ENCODE measurements at places on chromosomes 12 and 14. TPM values are rescaled to one million over a fixed set of nuclear protein-coding genes. Genes with fewer than 3 reads are reported as not detected.

- no peak overlapping the region for H3K4me3 ChIP-seq
- H3K4me1 ChIP-seq = no peaks in the 10 kb centered on the region
- no peak for DNase-seq
- no peaks in the 10 kb centered on the region for H3K27me3 ChIP-seq
- H3K36me3 ChIP-seq = peaks cover 2% of the 10 kb centered on the region
- H3K27ac ChIP-seq = no peak overlapping the region
These were observed 76.9 kb downstream of the LIN52 start for GRCh38 chr14:74161526-74162158.

DNA sequence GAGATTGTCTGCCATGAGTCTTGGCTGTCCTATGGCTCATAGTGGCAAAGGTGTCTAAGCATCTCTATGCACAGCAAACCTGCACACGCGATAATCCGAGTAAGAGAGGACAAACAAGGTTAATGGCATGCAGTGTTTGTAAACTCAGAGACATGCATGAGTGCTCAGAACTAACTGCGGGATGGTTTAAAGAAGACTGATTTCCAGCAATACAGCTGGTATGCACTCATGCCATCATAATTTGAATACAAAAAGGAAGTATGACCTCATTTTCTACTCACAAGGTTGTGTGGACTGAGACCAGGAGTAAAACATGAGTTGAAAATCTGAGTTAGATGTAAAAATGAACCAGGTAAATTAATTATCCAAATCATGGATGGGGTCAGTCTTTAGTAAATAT is 16.6 kb upstream of the TCP11L2 start:
- H3K4me1 ChIP-seq = no peaks in the 10 kb centered on the region
- H3K36me3 ChIP-seq = no peaks in the 10 kb centered on the region
- no peaks in the 10 kb centered on the region for H3K27me3 ChIP-seq
- no peak overlapping the region for H3K27ac ChIP-seq
- DNase-seq = no peak

DNA sequence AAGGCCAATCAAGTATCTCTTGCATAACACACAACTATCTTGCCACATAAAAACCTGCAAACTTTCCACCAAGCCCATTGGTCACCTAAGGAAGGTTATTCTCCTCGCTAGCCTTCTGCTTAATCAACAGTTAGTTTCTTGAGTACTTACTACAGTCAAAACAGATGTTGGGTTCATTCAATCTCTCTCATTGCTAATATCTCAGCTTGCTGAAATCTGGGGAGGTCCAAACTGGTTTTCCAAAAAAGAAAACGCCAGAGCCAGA is 74.6 kb downstream of the TTC7B start:
- H3K36me3 ChIP-seq = no peaks in the 10 kb centered on the region
- H3K27me3 ChIP-seq = no peaks in the 10 kb centered on the region
- H3K4me3 ChIP-seq = no peak overlapping the region

- no peaks in the 10 kb centered on the region for H3K27me3 ChIP-seq
- DNase-seq = no peak
- H3K4me1 ChIP-seq = no peaks in the 10 kb centered on the region
These were observed 7.8 kb upstream of the KRT74 start for GRCh38 chr12:52581481-52581880.

DNA sequence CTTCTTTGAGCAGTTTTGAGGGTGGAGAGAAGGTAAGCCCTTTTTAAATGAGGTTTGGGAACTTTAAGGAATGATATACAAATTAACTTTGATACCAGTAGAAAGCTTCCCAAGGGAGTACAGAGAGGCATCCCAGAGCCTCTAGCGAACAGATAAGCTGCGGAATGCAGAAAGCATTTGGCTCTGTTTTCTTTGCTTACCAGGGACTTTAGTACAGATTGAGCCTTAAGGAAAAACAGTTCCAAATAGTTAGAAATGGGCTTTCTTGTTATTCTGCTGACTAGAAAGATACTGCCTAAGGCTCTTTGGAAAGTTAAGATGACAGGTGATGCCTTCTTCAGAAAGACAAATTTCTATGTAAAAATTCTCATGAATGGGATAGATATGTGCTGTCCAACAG is 261.7 kb upstream of the FOXN3 start:
- H3K27ac ChIP-seq = no peak overlapping the region
- H3K4me1 ChIP-seq = no peaks in the 10 kb centered on the region
- H3K4me3 ChIP-seq = no peak overlapping the region
- no peaks in the 10 kb centered on the region for H3K36me3 ChIP-seq
- H3K27me3 ChIP-seq = no peaks in the 10 kb centered on the region

GRCh38 chr12:130792821-130793553 is 46.1 kb downstream of the STX2 start:
- H3K27me3 ChIP-seq = no peaks in the 10 kb centered on the region
- no peak for DNase-seq
- H3K27ac ChIP-seq = no peak overlapping the region
- H3K4me3 ChIP-seq = no peak overlapping the region

DNA sequence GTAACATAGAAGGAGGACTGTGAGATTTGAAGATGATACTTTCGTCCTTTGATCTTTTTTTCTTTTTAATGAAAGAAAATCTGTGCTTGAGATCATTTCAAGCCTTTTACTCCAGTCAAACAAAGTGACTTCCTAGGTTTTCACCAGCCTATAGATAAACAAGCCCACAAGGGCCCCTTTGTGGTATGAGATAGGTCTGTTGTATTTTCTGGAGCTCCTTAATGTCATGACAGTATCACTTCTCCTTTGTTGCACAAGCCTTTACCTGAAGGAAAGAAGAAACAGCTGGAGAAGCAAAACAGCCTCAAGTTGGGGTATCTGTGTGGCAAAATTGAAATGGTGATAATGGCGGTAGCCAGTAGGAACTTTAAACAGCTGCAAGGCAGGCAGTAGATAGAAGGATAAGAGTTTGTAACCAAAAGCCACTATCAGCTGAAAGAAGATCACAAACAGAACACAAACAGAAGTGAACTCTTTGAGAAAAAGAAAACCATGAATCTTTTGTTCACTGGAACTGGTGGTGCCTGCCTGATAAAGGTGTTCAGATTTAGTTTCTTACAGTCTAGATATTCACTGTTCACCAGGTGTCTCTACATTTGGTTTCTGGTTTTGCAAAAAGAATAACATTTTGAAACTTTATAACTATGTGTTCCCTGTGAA is 96.8 kb downstream of the LGR5 start:
- no peak for DNase-seq
- H3K27ac ChIP-seq = no peak overlapping the region
- H3K27me3 ChIP-seq = no peaks in the 10 kb centered on the region

DNA sequence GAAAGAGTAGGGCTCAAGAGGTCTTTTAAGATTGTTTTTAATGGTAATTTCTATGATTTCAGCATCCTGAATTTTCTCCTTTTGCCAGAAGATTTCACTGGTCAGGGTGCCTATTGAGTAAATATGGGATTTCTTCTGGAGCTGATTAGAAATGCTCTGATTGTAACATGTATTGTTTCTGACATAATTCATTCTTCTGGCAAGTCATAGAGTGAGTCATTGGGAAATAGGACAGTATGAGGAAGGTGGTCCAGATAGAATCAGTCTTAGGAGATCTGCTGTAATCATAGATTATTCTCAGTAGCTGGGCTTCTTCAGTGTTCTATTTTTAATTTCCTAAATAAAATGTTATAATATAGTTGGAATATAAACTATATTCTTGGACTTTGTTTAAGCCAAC is 182.0 kb upstream of the NAV3 start:
- H3K4me1 ChIP-seq = no peaks in the 10 kb centered on the region
- no peak overlapping the region for H3K27ac ChIP-seq
- H3K36me3 ChIP-seq = no peaks in the 10 kb centered on the region

DNA sequence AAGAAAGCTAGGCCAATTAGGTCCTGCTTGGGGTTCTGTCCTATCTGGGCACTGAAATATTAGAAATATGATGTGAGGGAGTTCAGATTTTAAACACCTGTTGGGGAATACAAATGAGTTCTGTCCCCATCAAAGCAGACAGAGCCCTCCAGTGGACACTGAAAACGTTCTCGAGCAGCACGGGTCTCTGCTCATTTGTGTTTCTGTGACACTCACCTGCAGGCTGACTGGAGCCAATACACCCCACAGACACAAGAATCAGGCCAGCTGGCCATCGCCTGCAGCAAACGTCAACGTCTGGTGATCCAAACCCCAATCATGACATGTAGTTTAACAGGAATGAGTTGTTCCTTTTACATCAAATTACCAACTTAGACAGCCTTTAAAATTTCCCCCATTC is 493.4 kb upstream of the TMEM132C start:
- H3K4me3 ChIP-seq = no peak overlapping the region
- H3K27me3 ChIP-seq = no peaks in the 10 kb centered on the region
- no peaks in the 10 kb centered on the region for H3K4me1 ChIP-seq
- DNase-seq = no peak

DNA sequence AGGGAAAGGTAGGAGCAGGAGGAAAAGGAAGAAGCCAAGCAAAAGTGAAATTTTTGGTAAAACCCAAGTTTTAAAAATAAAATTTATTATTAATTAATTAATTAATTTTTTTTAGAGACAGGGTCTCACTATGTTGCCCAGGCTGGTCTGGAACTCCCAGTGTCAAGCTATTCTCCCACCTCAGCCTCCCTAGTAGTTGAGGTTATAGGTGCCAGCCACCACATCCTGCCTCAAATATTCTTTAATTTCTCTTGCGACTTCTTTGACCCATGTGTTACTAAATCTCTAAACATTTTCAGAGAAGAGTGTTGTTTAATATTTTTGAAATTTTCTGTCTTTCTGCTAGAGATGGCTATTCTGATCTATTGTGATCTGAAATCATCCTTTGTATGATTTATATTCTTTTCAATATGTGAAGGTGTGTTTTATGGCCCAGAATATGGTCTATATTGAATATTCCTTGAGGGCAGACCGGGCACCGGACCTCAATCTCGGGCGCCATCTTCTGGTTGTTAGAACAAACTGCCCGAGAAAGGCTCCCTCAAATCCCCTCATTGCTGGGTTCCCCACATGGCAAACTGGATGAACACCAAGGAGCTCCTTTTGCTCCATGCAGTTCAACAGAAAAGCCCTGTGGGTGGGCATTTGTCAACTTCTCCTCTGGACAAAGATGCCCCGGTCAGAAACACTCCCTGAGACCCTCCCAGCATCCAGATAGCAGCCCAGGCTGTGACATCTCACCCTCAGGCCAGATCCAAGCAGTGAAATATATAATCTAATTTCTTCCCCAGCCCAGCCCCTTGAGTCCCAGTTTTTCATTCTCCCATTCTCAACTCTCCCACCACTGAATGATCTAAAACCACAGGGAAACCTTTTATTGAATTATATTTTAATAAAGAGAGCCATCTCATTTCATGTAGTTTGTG is 110.5 kb downstream of the ASCL4 start:
- no peaks in the 10 kb centered on the region for H3K27me3 ChIP-seq
- H3K4me3 ChIP-seq = no peak overlapping the region
- no peak for DNase-seq
- H3K27ac ChIP-seq = no peak overlapping the region
- H3K4me1 ChIP-seq = no peaks in the 10 kb centered on the region

- no peak for DNase-seq
- H3K4me3 ChIP-seq = no peak overlapping the region
- no peak overlapping the region for H3K27ac ChIP-seq
These were observed 751.1 kb downstream of the TMEM121 start for GRCh38 chr14:106277503-106277902.

DNA sequence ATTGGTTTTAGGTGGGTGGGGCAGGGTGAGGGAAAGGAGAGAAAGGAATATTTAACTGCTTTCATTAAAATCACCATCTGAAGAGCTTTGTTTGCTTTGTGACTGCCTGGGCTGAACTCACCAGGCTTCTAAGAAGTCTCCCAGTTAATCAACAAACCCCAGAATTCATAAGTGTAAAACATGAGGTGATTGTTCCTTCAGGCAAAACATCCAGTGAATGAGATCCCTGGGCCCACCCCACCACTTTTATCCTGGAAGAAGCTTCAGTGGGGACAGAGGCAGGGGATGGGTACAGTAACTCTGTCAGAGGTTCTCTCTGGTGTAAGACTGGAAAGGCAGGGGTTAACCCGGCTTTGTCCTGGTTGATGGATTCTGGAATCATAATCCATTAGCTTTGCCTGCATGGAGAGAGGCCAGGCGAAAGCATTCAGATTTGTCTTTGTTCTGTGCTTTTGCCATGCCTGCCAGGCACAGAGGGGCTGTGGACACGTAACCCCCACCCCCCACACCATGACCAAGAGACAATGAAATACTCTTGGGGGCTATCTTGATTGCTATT is 16.7 kb downstream of the PDE1B start:
- no peaks in the 10 kb centered on the region for H3K36me3 ChIP-seq
- H3K4me3 ChIP-seq = no peak overlapping the region
- H3K4me1 ChIP-seq = peaks cover 16% of the 10 kb centered on the region

DNA sequence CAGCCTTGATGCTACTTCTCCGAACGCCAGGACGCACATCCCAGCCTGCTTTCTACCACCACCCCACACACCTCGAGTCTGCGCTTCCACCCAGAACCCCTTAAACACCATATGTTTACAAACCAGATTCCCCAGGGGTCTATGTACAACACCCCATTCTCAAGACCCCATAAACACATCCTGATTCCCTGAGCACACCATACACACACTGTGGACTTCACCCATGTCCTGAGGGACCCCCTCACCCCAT is 733 bp downstream of the TTC7B start:
- H3K4me3 ChIP-seq = peak overlapping the region; percentile 97
- no peak overlapping the region for H3K27ac ChIP-seq
- no peaks in the 10 kb centered on the region for H3K27me3 ChIP-seq
- no peaks in the 10 kb centered on the region for H3K36me3 ChIP-seq
- H3K4me1 ChIP-seq = no peaks in the 10 kb centered on the region

DNA sequence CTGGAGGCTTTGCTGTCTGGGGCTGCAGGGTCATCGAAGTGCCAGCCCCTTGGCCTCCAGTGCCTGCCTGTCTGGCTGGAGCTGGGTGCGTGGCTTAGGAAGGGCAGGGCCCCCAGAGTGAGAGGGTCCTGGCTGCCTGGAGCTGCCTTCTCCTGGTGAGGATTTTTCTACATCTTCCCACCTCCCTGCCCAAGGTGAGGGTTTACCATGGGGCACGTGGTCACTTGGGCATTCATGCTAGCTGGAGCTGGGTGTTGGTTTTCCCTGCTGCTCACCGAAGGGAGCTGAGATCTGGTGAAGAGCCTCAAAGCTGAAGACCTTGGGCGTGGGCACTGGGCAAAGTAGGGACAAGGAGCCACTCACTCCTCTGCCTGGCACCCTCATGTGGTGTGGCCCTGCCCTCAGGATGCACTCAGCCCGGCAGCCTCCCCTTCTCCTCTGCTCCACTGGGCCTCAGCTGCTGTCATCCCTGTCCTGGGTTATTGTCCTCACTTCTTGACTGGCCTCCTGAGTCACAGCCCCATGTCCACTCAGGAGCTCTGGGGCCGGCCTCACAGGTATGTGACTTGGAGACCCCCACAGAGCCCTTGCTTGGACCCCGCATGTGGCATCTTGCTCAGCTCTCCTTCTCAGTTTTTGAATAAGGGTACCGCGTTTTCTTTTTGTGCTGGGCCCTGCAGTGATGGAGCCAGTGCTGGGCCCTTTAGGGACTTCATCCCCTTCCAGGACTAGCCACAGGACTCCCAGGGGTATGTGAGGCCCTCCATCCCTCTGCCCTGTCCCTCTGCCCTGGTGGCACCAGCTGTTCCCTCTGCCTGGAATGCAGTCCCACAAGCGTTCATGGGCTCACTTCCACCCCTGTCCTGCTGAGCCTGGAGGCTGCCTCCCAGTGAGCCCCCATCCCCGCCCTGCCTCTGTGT is 1.6 kb downstream of the CEP170B start:
- H3K27me3 ChIP-seq = no peaks in the 10 kb centered on the region
- no peaks in the 10 kb centered on the region for H3K36me3 ChIP-seq
- peaks cover 4% of the 10 kb centered on the region for H3K4me1 ChIP-seq
- DNase-seq = peak; percentile 49
- H3K4me3 ChIP-seq = peak overlapping the region; percentile 80
- no peak overlapping the region for H3K27ac ChIP-seq

The SERPINA6 gene
- not detected for polyA plus RNA-seq

The SIRT4 gene
- 1.8 TPM for polyA plus RNA-seq

The SPTB gene
- polyA plus RNA-seq = 1.1 TPM

The LRTM2 gene
- polyA plus RNA-seq = not detected

The CLEC4A gene
- polyA plus RNA-seq = 8.4 TPM

The TEAD4 gene
- polyA plus RNA-seq = 13.2 TPM

The GPR68 gene
- polyA plus RNA-seq = not detected

The DPPA3 gene
- not detected for polyA plus RNA-seq

The NYNRIN gene
- polyA plus RNA-seq = 1.8 TPM
